ENCODE measurements at places on chromosomes 13 and 19.

- no peak for DNase-seq
Observed at GRCh38 chr19:31070146-31071065, 278.8 kb downstream of the TSHZ3 start.

DNA sequence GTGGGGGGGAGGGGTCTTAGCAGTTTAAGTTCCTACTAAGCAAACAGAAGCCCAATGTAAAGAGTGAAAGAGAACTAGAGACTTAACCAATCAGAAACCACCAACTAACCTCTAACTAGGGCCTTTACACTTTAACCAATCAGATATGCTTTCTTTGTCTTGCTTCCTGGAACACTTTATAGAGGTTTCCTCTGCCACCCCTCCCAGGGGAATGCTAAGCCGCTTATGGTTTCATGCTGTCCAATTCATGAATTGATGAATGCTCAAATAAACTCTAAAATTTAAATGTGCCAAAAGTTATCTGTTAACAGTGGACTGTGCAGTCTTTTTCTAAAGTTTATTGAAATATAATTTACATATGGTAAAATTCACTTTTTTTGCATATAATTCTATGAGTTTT lies 33.9 kb upstream of the LATS2 start:
- DNase-seq = no peak

- DNase-seq = no peak
Observed at GRCh38 chr19:986083-986482, 1.9 kb downstream of the WDR18 start.

- DNase-seq = no peak
Observed at GRCh38 chr13:45068036-45069001, 52.0 kb upstream of the GTF2F2 start.

DNA sequence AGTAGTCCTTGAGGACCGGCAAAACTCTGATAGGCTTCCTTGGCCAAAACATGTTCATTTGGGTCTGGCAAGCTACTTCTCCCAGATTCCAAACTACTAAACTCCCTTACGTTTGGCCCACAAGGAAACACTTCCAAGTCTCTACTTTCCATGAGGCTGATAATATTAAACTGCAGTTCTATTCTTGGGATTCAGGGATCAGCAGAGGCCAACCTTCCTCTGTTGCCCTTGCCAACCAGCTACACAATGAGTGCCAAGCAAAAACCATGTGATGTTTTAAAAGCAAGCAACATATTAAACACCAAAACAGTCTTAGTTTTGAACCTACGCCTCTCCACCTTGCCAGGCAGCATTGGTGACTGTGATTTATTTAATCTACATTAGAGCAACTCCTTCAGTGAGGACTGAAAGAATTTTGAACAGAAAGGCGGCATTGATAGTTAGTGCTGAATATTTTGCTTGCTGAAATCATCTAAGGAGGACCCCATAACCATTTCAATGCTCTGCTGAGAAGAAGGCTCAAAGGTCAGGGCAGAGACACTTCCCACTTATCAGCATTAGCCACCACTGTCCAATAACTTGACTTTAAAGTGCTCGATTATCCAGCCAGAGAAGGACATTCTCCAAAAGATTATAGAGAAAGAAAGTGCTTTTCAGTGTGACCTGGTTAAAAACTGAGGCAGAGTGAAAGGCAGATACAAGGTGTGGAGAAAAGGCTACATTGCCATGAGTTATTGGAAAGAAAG lies 287.1 kb downstream of the TBC1D4 start:
- no peak for DNase-seq

GRCh38 chr19:39167461-39168257 lies 29.1 kb upstream of the NCCRP1 start:
- DNase-seq = no peak

DNA sequence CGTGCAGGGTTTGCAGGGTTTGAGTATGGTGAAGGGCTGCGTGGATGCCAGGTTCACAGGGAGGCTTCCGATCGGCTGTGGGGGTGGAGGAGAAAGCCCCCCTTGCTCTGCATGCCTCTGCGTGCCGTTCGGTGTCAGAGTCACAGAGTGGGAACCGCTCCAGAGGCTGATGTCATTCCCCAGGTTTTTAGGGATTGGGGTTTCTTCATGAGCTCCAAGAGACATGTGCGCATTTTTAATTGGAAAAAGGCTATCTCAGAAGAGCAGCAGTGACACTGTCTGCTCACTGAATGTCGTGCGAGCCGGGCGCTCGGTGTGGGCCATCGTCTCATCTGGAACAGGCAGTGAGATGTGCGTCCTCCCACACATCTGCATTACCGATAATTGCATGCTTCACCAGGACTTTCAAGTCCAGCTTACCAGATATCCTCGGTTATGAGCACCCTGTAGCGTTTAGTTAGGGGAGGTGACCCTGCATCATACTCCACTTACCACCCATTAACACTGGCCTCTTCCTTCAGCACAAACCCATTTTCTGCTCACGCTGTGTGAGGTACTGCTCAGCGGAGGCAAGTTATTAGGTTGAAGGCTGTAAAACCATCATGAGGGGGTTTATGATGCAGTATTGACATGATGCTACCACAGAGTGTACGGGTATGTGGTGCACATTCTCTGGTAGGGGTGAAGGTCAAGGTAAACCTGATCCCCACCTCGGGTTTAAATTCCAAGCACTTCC lies 1.7 kb downstream of the MCF2L start:
- no peak for DNase-seq

- no peak for DNase-seq
Observed at GRCh38 chr19:56270676-56271075, 1.9 kb upstream of the EDDM13 start.

DNA sequence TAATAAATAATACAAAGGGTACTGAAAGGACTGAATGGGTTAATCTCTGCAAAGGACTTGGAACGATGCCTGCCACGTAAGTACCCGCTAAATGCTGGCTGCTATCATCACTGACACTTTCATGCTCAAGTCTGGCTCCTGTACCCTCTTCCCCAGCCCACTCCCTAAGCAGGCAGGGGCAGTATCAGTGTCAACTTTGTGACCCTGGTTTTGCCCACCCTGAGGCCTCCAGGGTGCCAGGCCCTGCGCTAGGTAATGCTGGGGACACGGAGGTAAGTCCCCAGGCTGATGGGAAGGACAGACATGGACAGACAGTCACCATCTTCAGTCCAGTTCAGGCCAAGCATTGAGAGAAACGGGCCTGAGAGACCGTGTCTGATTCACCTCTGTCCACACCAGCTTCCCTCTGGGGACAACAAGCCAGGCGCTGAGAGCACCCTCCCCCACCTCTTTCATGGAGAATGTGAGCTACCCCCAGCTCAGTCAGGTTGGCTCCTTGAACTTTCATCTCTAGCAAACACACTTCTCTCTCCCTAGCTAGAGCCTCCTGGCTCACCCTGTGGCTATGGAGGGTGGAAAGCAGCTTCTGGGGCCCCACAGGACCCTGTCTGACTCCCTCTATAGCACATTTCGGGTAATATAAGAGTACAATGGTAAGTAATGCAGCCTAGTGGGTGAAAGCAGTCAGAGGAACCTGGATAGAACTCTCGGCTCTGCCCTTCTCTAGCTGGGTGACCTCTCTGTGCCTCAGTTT lies 800 bp downstream of the ETFB start:
- no peak for DNase-seq

GRCh38 chr13:28370448-28370847 lies 124.5 kb downstream of the FLT1 start:
- DNase-seq = no peak

GRCh38 chr13:103236213-103236612 lies 170.0 kb upstream of the SLC10A2 start:
- DNase-seq = peak; percentile 6

GRCh38 chr19:1911098-1911497 lies 5.9 kb downstream of the ADAT3 start:
- DNase-seq = no peak

- DNase-seq = no peak
Observed at GRCh38 chr19:32330213-32330857, 15.1 kb upstream of the ZNF507 start.

GRCh38 chr13:75021151-75021550 lies 460.8 kb downstream of the TBC1D4 start:
- no peak for DNase-seq

All from fibroblast of skin of left biceps (primary cell).